Activated naive CD4-positive, alpha-beta T cell treated with anti-CD3 and anti-CD28 coated beads, Interleukin-2, amount 10 ng/mL, durations not matched to agents 7 days and 5 days (primary cell): ENCODE measurements at places on chromosomes 6 and 20.

DNA sequence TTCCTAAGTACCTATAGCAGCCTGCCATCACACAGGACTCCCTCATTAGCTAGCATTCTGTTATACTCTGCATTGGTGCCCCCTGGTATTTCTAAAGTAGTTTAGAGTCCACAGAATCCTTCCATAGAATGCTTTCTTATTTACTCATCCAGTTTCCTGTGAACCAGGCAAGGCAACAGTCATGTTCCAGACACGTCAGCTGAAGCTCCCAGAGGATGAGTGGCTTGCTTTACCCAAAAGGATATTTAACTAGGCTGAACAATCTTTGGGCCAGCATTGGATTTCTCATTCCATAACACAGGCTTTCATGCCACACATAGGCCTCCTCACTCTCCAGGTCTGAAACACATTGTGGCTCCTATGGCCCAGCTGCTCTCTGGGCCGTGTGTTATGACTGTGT is 203.8 kb upstream of the MAP3K7 start:
- H3K4me3 ChIP-seq: no peak overlapping the region
- no peaks in the 10 kb centered on the region for H3K36me3 ChIP-seq
- no peaks in the 10 kb centered on the region for H3K4me1 ChIP-seq
- DNase-seq: no peak
- H3K27me3 ChIP-seq: no peaks in the 10 kb centered on the region

- no peaks in the 10 kb centered on the region for H3K4me1 ChIP-seq
- H3K27ac ChIP-seq: no peak overlapping the region
- no peak for DNase-seq
- H3K27me3 ChIP-seq: no peaks in the 10 kb centered on the region
- no peak overlapping the region for H3K4me3 ChIP-seq
Measured at GRCh38 chr6:25337431-25337830, 58.3 kb downstream of the CARMIL1 start.

GRCh38 chr6:158086504-158087223 is 81.4 kb downstream of the SERAC1 start:
- H3K4me1 ChIP-seq: peaks cover 19% of the 10 kb centered on the region
- DNase-seq: peak; percentile 39
- H3K27ac ChIP-seq: peak overlapping the region; percentile 42
- no peaks in the 10 kb centered on the region for H3K27me3 ChIP-seq
- no peak overlapping the region for H3K4me3 ChIP-seq

GRCh38 chr20:24895898-24896658 is 53.0 kb upstream of the CST7 start:
- H3K36me3 ChIP-seq: no peaks in the 10 kb centered on the region
- no peaks in the 10 kb centered on the region for H3K4me1 ChIP-seq
- no peak overlapping the region for H3K4me3 ChIP-seq
- DNase-seq: no peak
- no peak overlapping the region for H3K27ac ChIP-seq

- peaks cover 2% of the 10 kb centered on the region for H3K4me1 ChIP-seq
- no peaks in the 10 kb centered on the region for H3K36me3 ChIP-seq
- H3K4me3 ChIP-seq: no peak within 1 kb of the TSS
- peaks cover 87% of the 10 kb centered on the region for H3K27me3 ChIP-seq
Measured at GRCh38 chr6:30940361-30940986, at the start of gene MUCL3. TSS of gene MUCL3 (plus strand) at chr6:30940973. CDS start at chr6:30941000, 27 bp downstream.

DNA sequence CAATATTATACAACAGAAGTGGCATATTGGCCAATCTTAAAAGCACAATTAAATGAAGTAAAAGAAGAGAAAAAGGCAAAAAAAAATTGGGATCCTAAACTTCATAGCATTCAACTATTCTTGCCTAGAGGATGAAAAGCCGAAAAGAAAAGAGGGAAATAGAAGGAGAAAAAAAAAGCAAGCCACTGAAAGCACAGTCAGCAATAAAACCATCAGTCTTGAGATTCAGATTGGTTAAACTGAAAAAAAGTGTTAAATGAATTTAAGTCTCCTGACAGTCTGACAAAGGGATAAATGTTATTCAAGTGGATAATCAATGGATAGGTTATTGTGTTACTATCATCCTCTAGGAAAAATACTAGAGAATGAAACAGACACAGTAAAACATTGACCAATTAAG is 19.9 kb downstream of the MOXD1 start:
- H3K4me3 ChIP-seq: no peak overlapping the region
- H3K27me3 ChIP-seq: no peaks in the 10 kb centered on the region
- no peak for DNase-seq
- no peaks in the 10 kb centered on the region for H3K4me1 ChIP-seq
- no peak overlapping the region for H3K27ac ChIP-seq

GRCh38 chr6:32196682-32197616 is 4.5 kb upstream of the GPSM3 start:
- peaks cover 34% of the 10 kb centered on the region for H3K4me1 ChIP-seq
- peak overlapping the region; percentile 99 for H3K27ac ChIP-seq
- no peak for DNase-seq

GRCh38 chr20:2521369-2522305 is 12.9 kb upstream of the ZNF343 start:
- H3K27ac ChIP-seq: no peak overlapping the region
- peak; percentile 68 for DNase-seq
- peaks cover 35% of the 10 kb centered on the region for H3K27me3 ChIP-seq
- peaks cover 25% of the 10 kb centered on the region for H3K4me1 ChIP-seq

- H3K36me3 ChIP-seq: peaks cover 18% of the 10 kb centered on the region
- H3K27me3 ChIP-seq: no peaks in the 10 kb centered on the region
- H3K4me1 ChIP-seq: peaks cover 68% of the 10 kb centered on the region
- H3K27ac ChIP-seq: peak overlapping the region; percentile 88
Measured at GRCh38 chr6:157989541-157990289, 8.1 kb downstream of the SYNJ2 start.

DNA sequence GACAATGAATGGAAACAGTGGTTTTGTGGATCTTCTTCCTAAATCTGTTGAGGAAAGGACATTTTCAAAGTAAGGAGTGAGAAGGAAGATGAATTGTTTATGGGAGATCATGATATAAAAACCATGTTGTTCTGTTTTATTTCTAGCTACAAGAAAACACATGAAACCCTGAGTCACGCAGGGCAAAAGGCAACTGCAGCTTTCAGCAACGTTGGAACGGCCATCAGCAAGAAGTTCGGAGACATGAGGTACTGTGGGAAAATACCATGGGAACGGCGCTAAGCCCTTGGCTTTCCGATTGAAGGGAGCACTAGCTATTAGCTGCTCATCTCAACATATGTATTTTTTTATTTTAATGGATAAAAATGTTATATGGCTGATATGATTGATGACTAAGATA is 53.6 kb downstream of the HDDC2 start:
- H3K27ac ChIP-seq: no peak overlapping the region
- no peaks in the 10 kb centered on the region for H3K36me3 ChIP-seq
- no peak overlapping the region for H3K4me3 ChIP-seq
- peaks cover 12% of the 10 kb centered on the region for H3K27me3 ChIP-seq

GRCh38 chr20:25863536-25864325 is 167.1 kb upstream of the ZNF337 start:
- H3K4me3 ChIP-seq: peak overlapping the region; percentile 60
- no peak overlapping the region for H3K27ac ChIP-seq
- H3K36me3 ChIP-seq: no peaks in the 10 kb centered on the region
- H3K4me1 ChIP-seq: peaks cover 69% of the 10 kb centered on the region

DNA sequence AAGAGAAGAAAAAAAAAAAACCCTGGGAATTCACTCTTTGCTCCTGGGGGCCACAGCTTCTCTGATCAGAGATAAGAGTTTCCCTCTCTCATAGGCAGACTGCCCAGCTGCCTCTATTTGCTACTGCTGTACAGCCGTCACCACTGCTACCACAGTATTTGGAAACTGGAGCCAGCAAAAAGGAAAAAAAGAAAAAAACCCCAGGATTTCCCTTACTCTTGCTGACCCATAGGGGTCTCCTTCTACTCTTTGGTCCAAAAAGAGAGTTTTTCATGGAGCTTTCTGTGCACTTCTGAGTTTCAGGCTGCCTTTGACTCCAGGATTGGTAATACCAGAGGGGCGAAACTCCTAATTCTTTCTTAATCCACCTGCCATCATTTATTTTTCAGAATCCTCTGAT is 89.7 kb downstream of the MDGA1 start:
- no peaks in the 10 kb centered on the region for H3K36me3 ChIP-seq
- no peak overlapping the region for H3K4me3 ChIP-seq
- DNase-seq: no peak
- peaks cover 72% of the 10 kb centered on the region for H3K27me3 ChIP-seq
- no peak overlapping the region for H3K27ac ChIP-seq
- H3K4me1 ChIP-seq: no peaks in the 10 kb centered on the region

GRCh38 chr6:143111443-143111842 is 50.8 kb downstream of the AIG1 start:
- no peaks in the 10 kb centered on the region for H3K36me3 ChIP-seq
- no peaks in the 10 kb centered on the region for H3K27me3 ChIP-seq
- no peaks in the 10 kb centered on the region for H3K4me1 ChIP-seq

DNA sequence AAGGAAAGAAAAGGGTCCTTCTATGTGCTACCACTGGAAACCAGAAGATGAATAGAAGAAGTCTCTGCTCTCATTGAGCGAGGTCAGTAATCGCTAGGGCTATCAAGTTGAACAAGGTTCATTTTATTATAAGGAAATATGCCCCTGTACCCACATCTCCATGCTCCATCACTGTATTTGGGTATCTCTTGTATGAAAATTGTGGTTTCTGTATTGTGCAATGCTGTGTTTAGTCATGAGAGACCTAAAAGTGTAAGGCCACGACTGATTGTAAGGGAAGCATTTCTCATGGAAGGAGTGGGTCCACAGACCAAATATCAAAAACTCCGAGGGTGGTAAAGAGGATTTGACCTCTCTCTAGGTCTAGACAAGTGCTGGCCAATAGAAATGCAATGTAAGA is 3.6 kb upstream of the HS3ST5 start:
- H3K27ac ChIP-seq: no peak overlapping the region
- peaks cover 34% of the 10 kb centered on the region for H3K27me3 ChIP-seq
- H3K36me3 ChIP-seq: no peaks in the 10 kb centered on the region
- DNase-seq: no peak

DNA sequence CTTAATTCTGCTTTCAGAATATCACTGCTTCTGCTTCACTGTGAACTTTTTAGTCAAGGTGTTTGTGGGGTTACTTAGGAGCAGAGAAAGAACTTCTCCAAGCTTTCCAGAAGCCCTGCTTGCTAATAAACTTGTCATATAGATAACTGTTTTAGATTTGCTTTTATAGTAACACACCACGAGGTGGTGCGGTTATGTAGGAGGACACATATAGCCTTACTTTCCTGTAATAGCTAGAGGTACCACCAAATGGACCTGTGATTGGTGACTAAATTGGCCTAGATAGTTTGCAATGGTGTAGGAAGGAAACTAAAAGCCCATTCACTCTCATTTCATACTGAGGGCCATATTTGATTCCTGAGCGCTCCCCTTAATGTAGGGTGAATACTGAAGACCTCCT is 52.3 kb upstream of the BCLAF1 start:
- no peak overlapping the region for H3K4me3 ChIP-seq
- no peaks in the 10 kb centered on the region for H3K4me1 ChIP-seq
- no peaks in the 10 kb centered on the region for H3K36me3 ChIP-seq
- no peaks in the 10 kb centered on the region for H3K27me3 ChIP-seq
- no peak for DNase-seq
- no peak overlapping the region for H3K27ac ChIP-seq
